ENCODE measurements at places on chromosomes 11 and 22.

GRCh38 chr11:123527526-123527925, 97.5 kb downstream of the GRAMD1B start:
- no peak for DNase-seq

DNA sequence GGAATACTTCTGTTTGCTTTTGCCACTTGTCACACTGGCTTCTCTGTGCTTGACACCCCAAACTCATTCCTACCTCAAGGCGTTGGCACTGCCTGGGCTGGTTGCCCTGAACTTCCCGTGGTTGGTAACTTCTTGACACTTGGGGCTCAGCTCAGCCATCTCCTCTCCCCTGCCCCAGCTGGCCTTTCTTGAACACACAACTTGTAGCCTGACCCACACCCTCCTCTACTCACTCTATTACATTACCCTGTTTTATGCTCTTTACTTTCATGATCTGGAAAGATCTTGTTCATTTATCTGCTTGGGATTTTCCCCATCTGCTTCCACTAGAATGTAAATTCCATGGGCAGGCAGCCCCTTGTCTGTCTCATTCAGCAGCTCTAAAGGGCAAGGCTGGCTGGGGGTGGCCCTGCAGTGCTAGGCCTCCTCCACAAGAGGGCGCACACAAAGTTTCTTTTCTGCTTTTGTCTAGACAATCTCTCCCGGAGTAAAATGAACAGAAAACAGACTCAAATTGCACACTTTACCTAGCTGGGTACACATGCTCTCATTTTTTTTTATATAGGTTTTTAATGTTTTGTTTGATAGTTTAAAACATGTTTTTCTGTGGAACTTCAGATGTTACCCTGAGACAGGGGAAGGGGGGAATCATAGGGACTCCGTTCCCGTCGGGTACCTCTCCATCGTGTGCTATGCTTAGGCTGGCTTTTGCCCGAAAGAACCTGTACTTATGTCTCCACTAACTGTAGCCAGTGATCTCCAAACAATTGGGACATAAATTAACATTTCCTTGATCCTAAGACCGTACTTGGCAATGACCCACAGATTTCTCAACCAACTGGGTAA, 16.4 kb upstream of the MRGPRX2 start:
- peak; percentile 65 for DNase-seq

GRCh38 chr11:26844963-26845362, 123.1 kb upstream of the SLC5A12 start:
- no peak for DNase-seq

DNA sequence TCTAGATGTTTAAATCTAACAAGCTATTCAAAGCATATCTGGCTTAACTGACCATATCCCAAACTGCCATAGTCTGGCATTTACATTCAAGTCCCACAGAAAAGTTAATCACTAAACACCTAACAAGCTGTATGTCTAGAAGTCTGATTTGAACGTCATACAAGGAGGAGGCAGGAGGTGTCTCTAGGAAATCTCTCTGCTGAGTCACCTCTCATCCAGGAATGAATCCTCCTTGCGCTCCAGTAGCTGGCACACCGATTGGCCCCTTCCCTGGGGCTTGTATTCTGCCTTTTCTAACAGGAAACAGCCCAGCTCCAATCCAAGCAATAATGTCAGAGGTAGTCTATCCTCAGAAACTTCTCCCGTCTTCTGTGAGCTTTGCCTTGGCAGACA, 31.8 kb downstream of the FEZ1 start:
- no peak for DNase-seq

GRCh38 chr11:27381238-27381666, 18.2 kb upstream of the CCDC34 start:
- DNase-seq, result no peak

DNA sequence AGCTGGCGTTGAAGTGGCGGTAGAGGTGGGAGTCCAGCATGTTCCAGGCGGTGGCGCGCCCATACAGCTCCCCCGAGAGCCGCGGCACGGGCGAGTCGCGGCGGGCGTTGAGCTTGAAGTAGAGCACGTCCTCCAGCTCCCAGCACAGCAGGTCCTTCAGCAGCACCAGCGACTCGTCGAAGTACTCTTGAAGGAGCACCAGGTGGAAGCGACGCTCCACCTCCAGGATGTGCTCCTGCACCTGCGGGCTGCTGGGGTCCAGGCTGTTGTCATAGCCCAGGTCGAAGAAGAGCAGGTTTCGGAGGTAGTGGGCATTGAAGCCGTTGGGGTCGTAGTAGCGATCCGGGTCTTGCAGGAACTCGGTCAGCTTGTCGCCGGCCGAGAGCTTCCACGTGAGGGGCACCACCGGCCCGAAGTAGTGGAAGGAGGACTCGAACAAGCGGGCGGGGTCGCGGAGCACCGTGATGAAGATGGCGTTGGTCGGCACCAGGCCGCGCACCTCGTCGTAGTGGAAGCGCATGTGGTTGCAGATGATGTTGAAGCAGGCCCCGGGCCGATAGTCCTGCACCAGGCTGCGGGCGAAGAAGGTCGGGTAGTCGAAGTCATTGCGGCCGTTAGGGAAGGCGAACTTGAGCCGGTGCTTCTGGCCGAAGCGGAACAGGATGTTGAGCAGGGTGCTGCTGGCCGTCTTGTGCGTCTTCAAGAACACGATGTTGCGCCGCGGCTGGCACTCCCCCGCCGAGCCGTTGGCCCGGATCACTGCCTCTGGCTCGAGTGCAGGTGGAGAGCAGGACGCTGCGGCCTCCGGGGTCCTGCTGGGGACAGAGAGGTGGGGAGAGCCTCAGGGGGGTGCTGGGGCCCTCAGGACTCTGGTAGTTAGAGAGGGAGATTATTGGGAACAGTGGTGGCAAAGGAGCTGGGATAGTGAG, 9.0 kb upstream of the SEC14L6 start:
- DNase-seq, result no peak

DNA sequence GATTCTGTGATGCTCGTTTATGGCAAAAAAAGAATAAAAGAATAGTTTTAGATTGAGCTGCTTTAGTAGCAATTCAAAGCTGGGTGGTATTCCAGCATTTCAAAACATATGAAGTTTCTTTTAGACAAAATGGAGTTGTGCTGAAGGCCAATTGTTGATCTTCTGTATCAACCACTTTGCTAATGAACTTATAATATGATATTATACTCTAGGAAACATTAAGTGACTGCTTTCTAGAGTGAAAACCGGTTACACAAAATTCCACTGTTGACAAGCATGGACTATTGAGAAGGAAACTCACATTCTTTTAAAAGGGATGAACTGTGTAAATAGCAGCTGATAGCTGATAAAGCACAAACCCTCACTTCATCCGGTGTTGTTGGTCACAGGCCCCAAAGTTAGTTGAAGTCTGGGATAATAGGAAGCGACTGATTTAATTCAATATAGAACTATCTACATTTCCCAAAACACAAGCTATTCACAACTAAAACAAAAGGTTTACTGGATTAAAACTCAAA, 255.1 kb downstream of the CADM1 start:
- DNase-seq, result no peak

DNA sequence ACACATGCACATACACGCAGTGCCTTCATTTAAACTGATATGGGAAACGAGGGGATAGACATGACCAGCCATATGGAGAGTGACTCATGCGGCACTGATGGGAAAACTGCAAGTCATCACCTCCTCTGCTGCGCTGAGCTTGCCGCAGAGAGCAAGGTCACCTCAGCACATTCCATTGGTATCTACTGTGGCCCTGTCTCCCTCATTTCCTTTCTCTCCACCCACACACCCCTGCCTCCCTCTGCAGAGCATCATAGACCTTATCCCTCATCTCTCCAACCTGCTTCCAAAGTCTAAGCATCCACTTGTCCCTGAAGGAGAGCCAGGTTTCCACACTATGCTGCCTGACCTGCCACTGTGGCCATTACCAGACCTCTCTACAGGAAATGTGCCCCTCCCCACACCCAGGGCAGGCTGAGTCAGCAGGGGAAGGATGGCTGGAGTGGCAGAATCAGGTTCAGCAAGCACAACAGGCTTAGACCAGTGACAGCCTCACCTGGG, 116.9 kb upstream of the SNX19 start:
- peak; percentile 88 for DNase-seq
